ENCODE measurements at places on chromosomes 5 and 9.

DNA sequence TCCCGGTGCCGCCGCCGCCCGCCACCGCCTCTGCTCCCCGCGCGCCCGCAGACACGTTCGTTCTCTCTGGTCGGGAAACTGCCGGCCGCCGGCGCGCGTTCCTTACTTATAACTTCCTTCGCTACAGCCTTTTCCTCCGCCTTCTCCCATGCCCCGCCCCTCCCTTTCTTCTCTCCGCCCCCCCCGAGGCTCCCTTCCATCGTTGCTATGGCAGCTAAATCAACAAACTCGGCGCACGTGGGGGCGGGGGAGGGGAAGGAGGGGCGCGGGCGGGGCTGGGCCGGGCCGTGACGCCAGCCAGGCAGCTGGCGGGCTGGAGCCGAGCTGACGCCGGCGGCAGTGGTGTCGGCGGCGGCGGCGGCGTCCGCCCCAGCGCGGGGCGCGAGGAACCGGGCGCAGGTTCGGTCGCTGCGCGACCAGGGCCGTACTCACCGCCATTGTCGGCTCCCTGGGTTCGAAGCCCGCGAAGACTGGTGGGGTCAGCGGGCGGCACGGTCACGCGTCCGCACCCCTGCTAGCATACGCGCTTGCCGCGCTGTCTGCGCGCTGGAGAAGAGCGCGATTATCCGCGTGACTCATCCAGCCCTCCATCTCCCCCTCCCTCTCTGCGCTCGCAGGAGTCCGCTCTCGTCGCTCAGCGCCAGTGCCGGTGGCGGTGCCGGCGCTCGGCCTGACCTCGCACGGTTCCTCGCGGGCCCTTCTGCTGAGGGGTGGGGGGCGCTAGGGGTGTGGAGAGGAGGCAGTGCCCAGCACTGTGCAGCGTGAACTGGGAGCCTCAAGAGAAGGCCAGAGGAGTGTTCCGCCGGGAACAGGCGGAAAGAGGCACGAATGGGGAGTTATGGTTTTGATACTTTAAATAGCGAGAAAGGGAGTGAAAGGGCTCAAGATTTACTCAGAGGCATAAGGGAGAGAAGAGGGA, at the start of gene KLF4:
TSS of gene KLF4 (minus strand) at position 83 of the 919 bp plus-strand sequence. CDS start 597 bp downstream, outside the sequence.
- DNase-seq = peak; percentile 97

- no peak for DNase-seq
These were observed 408.1 kb downstream of the HTR1A start for GRCh38 chr5:63554191-63554590.

- DNase-seq = no peak
These were observed 167.2 kb downstream of the C9orf152 start for GRCh38 chr9:110040788-110041187.

DNA sequence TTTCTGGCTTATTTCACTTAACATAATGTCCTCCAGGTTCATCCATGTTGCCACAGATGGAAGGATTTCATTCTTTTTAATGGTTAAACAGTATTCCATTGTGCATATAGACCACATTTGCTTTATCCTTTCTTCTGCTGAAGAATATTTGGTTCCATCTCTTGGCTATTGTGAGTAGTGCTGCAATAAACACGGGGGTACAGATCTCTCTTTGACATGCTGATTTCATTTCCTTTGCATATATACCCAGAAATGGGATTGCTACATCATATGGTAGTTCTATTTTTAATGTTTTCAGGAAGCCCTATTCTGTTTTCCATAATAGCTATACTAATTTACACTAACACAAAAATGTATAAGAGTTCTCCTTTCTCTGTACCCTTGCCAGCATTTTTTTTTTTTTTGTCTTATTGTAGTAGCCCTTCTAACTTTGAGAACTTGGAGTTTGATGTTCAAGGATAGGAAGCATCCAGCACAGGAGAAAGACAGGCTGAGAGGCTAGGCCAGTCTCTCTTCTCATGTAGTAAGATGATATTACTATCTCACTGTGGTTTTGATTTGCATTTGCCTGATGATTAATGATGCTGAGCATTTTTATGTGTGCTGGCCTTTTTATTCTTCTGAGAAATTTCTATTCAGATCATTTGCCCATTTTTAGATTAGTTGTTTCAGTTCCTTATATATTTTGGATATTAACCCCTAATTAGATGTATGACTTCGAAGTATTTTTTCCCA, 592.2 kb upstream of the ZNF608 start:
- DNase-seq = no peak

DNA sequence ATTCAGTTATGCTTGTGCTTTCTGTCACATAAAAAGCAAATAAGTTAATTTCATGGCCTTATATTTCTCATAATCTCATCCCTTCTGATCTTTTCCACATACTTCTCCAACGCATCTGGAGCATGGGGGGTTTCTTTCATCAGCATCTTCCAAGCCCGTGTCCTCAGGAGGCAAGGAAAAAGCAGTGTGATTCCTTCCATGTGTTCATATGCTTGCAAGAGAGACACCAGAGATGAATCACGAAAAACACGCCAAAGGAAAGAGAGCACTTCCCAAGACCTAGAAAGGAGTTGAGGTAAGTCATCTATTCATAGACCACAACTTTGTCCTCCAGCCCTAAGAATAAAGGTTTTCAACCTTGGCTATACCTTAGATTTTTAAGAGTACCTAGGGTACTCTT, 26.0 kb upstream of the SVEP1 start:
- DNase-seq = no peak

DNA sequence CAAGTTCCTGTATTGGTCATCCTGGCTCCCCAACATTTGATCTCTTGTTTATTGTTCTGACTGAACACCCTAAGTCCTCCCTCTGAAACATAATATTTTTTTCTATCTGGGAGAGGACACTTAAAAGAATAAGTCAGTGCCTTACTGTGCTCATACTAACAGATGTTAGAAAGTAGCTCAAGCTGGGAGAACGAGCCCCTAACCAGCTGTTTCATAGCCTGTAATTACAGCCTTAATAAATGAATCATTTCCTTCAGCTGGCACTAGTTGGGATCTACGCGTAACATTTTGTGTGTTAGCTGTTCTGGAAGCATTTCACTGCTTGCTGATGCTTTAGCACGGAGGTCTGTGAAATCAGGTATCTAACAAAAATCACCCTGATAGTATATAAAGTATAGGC, 345.9 kb upstream of the RIOK2 start:
- peak; percentile 70 for DNase-seq

Measured in cardiac muscle cell (in vitro differentiated cells and primary cell).